Activated naive CD4-positive, alpha-beta T cell (primary cell): ENCODE measurements at places on chromosomes 1 and 21.

DNA sequence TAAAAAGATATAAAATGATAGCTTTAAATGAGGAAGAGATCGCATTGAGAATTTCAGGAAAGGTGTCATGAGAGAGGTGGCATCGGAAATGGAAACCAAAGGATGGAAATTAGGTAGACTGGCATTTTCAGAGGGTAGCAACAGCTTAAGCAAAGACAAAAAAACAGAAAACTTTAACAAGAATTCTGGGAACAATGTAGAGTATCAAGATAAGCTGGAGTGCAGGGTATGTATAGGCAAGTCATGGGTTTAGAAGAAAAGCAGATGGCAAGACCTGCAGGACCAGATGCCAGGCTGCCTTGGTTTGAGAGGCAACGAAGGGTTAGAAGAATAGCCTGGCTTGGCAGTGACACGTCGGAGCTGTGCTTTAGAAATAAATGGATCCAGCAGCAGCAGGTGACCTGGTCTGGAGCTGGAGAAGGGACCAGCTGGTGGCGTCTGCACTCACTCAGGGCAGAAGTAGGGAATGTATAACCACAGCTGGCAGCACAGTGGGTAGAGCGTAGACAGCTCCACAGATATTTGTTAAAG lies 149.4 kb upstream of the TIAM1 start:
- DNase-seq = no peak

GRCh38 chr1:17671314-17671705 lies 83.8 kb upstream of the ACTL8 start:
- no peak for DNase-seq

- no peak for DNase-seq
Measured at GRCh38 chr1:67969446-67969845, 81.0 kb downstream of the DIRAS3 start.

DNA sequence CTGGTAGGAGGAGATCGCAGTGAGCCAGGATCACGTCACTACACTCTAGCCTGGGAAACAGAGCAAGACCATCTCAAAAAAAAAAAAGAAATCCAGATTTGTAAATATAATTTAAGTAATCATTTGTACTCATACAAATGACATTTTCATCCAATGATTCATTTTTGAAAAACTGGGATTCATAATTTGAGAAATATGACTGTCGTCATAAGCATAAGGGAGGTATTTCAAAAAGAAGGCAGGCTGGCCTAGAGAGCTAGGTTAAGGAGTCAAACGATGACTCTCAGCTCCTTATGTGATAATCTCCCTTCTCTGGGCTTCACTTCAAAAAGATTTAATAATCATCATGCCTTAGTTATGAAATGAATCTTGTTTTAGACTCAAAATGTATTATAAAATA lies 2.3 kb downstream of the GART start:
- DNase-seq = no peak

DNA sequence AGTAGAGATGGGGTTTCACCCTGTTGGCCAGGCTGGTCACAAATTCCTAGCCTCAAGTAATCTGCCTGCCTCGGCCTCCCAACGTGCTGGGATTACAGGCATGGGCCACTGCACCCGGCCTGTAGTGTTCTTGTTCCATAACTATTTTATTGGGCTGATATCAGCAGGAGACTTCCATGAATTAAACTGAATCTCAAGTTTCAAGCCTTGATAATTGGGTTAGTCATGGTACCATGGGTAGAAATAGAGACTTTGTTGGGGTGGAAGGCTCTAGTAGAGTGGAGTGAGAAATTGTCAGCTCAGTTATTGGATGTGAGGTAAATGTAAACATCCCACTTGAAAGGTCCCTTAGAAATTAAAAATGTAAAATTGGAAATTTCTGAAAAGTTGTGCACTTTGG lies 419.1 kb downstream of the ADGRL2 start:
- DNase-seq = no peak

- no peak for DNase-seq
Measured at GRCh38 chr1:15370781-15371520, 38.7 kb upstream of the EFHD2 start.

- DNase-seq = no peak
Measured at GRCh38 chr1:40699787-40700186, 8.3 kb downstream of the NFYC start.

DNA sequence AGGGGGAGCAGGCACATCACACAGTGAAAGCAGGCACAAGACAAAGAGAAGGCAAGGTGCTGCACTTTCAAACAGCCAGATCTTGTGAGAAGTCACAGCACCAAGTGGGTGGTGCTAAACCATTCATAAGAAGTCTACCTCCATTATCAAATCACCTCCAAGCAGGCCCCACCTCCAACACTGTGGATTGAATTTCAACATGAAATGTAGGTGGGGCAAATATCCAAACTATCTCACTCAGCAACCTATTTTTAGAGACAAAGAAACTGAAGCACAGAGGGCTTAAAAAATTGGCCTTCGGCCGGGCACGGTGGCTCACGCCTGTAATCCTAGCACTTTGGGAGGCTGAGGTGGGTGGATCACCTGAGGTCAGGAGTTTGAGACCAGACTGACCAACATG lies 90.4 kb downstream of the UBE2U start:
- DNase-seq = no peak

DNA sequence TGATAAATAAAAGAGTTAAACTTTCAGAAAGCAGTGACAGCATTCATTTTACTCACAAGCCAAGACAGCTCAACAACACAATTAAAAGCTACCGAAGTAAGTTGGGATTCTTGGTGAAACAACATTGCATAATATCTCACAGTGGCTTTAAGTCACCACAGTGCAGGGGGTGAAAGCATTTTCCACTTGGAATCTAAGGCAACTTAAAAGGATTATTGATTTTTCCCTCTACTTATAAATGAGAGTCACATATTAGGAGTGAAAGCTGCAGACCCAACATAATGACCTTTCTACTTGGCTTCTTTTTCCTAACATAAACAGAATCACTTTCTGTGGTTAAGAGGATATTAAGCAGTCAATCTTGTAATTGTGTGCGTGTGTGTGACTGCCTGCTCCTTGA lies 536.6 kb upstream of the CXADR start:
- no peak for DNase-seq

DNA sequence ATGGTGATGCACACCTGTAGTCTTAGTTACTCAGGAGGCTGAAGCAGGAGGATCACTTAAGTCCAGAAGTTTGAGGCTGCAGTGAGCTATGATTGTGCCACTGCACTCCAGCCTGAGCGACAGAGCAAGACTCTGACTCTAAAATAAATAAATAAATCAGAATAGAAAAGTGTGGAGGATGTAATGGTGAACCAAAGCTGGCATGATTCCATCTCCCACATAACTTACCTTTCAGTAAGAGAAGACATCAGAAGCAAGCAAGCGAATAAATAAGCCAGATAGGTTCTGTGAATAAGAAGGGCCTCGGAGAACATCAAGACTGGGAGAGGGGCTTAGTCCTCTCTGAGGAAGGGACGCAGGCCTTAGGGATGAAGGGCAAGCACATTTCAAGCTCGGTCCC lies 59.5 kb downstream of the TOMM20 start:
- no peak for DNase-seq

DNA sequence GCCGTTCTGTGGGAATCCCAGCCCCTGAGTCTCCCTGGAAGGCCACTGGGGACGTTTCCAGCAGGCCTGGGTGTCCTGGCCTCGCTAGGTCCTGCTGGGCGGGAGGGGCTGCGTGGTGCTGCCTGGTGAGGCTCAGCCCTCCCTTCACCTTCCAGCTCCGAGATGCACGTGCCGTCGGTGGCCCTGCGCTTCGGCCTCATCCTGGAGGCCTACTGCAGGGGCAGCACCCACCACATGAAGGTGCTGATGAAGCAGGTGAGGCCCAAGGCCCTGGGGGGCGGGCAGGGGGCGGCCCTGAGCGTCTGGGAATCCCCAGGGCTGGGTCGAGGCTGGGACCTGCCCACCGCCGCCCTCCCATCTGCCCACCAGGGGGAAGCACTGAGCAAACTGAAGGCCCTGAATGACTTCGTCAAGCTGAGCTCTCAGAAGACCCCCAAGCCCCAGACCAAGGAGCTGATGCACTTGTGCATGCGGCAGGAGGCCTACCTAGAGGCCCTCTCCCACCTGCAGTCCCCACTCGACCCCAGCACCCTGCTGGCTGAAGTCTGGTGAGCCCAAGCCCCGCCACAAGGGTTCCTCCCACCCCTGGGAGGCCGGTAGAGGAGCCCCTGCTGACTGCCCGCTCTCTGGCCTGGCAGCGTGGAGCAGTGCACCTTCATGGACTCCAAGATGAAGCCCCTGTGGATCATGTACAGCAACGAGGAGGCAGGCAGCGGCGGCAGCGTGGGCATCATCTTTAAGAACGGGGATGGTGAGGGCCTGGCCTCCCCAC lies 70.3 kb downstream of the PIK3CD start:
- peak; percentile 38 for DNase-seq

GRCh38 chr21:45700461-45700860 lies 56.9 kb downstream of the PCBP3 start:
- DNase-seq = no peak
